Stimulated activated CD4-positive, alpha-beta T cell treated with anti-CD3 and anti-CD28 coated beads, Interleukin-1b, Interleukin-23, amount 100 ng/mL, for 1 hour (primary cell): ENCODE measurements at places on chromosomes 4 and X.

- DNase-seq, result no peak
Measured at GRCh38 chr4:127788517-127788916, 6.4 kb downstream of the HSPA4L start.

- no peak for DNase-seq
Measured at GRCh38 chr4:89413518-89413917, 105.9 kb upstream of the GPRIN3 start.

GRCh38 chrX:111445485-111445884, 33.5 kb upstream of the DCX start:
- no peak for DNase-seq

GRCh38 chr4:52862639-52863161, 583 bp downstream of the RASL11B start:
- DNase-seq, result no peak

DNA sequence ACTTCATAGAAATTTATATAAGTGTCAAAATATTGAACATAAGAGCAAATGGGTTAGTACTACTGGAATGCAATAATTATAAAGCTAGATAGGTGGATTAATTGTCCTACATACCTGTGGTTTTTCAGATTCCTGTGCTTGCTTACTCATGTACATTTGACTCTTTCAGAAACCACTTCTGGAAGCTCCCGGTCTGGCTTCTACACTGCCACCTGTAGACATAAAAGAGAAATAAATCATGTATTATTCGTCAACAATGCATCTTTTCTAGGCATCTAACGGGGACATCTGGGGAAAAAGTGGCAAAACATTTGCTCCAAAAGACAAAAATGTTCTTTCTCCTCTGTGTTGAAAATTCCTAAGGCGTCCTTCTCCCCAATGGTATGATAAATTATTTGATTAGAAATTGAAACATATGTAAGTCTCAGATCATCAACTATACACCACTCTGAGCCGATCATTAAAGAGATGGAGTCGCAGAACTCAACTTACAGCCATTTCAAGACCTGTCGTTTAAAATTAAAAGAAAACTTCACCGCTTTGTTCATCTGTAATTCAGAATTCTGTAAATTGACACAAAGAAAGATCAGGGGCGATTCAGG, 648.7 kb upstream of the DIPK2B start:
- DNase-seq, result no peak

GRCh38 chr4:2796849-2797544, 4.1 kb downstream of the SH3BP2 start:
- DNase-seq, result no peak
